ENCODE measurements at places on chromosomes 2 and 18.

- DNase-seq: no peak
These were observed 70.3 kb downstream of the POLR1A start for GRCh38 chr2:86035376-86035882.

- no peak for DNase-seq
These were observed 92.6 kb downstream of the EPB41L3 start for GRCh38 chr18:5451150-5451549.

- DNase-seq: no peak
These were observed 220.3 kb downstream of the KLHL29 start for GRCh38 chr2:23605236-23605635.

- DNase-seq: no peak
These were observed 50.2 kb downstream of the CALCRL start for GRCh38 chr2:187397886-187398285.

DNA sequence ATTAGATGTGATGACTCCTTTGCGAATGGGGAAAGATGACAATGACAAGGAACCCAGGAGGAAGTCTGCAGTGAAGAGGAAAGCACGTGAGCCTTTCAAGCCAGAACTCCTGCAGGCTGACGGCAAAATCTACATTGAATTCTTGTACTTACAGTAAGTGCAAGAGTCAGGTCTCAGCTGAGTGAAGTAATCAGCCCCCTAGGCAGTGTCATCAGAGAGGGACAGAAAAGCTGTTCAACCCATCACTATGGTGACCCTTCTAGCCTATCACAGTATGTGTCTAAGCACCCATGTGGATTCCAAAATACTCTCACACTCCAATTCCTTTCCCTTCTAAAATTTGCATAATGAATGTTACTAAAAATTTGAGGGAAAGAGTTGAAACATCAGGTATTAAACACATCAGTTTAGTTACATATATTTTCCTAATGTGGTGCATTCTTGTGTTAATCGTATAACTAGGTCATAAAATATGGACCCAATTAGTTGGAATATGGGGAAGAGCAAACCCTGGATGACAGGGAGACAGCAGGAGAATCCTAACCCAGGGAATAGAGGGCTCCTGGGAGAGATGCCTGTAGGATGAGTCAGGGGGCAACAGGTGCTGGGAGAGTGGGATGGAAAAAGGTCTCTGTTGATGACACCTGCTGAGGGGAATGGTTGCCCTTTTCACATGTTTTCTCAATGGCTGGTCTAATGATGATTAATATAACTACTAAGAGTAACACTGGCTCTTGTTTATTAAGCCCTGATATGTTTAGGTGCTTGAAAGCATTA, 39.5 kb downstream of the VWC2L start:
- no peak for DNase-seq

GRCh38 chr18:49447810-49448745, 12.4 kb downstream of the DYM start:
- DNase-seq: no peak

- DNase-seq: no peak
These were observed 46.4 kb upstream of the NARS1 start for GRCh38 chr18:57668021-57668420.

- DNase-seq: no peak
These were observed 40.9 kb upstream of the KDM3A start for GRCh38 chr2:86400321-86400720.
